HepG2 (cell line): ENCODE measurements at places on chromosomes 3 and 15. TPM values are rescaled to one million over a fixed set of nuclear protein-coding genes. Genes with fewer than 3 reads are reported as not detected.

DNA sequence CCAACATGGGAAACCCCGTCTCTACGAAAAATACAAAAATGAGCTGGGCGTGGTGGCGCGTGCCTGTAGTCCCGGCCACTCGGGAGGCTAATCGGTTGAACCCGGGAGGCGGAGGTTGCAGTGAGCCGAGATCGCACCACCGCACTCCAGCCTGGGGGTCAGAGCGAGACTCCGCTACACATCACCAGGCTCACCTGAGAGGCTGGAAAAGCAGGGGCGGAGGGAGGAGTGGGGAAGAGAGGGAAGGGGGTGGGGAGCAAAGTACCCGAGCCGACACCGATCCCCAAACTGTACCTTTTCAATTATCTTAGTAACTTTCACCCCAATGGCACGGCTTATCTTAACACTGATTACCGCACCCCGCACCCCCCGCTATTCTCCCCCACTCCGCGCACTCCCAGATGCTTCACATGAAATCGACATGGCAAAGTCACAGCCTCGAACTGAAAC is 46.4 kb upstream of the SYNM start:
- DNase-seq, result no peak

TKT gene
- total RNA-seq, result 196 and 238 TPM in 2 replicates

DNA sequence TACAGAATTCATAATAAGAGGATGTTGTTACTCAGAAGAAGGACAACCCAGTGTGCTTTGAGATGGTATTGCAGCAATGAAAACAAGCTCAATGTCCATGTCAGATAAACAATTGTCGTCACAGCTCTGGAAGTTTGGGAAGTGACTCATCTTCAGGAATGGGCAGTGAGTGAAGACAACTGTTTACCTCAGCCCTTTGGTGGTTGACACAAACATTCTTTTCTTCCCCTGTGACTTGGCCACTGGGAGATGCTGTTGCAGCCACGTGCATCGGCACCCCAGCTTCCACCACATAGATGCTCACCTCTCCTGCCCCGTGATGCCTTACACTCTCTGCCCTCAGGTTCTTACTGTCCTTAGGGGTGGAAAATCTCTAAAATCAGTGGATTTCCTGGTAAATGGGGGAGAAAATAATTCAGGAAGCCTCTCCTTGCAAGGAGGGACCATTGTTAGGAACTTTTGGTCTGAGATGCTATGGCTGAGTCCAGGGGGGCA is 114.1 kb upstream of the GALNT15 start:
- peak; percentile 98 for DNase-seq

UMPS gene
- total RNA-seq, result 74.2 and 117 TPM in 2 replicates

- DNase-seq, result no peak
Measured at GRCh38 chr3:20104167-20104661, 64.0 kb downstream of the KAT2B start.

DNA sequence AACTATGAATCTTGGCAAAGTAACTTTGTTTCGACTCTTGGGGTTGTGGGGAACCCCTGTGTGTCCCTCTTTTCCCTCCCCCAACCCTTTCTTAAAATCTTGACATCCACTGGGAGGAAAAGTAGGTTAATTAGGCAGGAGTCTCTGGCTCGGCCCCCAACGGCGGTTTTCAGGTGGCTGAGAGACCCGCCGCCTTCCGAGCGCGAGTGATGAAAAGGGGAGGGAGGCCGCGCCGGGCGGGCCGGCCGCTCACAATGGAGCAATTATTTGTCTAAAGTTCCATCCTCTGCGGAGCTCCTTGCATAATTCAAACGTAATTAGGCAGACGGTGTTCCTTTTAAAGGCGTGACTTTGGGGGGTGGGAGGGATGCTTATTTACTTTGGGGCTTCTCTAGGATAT is 51.7 kb downstream of the ZIC4 start:
- no peak for DNase-seq

GRCh38 chr3:145144361-145144760 is 1016.6 kb downstream of the PLOD2 start:
- DNase-seq, result no peak

GRCh38 chr3:114635878-114636277 is 342.1 kb downstream of the TIGIT start:
- DNase-seq, result no peak

GRCh38 chr3:67635257-67635656 is 19.2 kb downstream of the SUCLG2 start:
- no peak for DNase-seq

DNA sequence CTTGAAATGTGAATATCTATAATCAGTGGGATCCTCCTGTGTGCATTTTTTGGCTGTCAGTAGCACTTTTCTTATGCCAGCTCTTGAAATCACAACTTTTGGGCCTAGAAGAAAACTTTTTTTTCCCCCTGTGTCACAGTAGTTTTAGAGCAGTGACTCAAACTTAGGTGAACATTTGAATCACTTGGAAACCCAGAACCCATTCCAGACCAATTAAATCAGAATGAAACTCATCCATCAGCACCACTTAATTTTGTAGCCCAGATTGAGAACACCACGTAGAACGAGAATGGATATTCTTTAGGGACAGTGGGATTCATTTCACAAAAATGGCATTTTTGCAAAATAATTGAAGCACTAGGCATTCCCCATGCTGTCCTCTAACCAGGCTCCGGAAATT is 224.8 kb upstream of the NANOGP8 start:
- no peak for DNase-seq

DNA sequence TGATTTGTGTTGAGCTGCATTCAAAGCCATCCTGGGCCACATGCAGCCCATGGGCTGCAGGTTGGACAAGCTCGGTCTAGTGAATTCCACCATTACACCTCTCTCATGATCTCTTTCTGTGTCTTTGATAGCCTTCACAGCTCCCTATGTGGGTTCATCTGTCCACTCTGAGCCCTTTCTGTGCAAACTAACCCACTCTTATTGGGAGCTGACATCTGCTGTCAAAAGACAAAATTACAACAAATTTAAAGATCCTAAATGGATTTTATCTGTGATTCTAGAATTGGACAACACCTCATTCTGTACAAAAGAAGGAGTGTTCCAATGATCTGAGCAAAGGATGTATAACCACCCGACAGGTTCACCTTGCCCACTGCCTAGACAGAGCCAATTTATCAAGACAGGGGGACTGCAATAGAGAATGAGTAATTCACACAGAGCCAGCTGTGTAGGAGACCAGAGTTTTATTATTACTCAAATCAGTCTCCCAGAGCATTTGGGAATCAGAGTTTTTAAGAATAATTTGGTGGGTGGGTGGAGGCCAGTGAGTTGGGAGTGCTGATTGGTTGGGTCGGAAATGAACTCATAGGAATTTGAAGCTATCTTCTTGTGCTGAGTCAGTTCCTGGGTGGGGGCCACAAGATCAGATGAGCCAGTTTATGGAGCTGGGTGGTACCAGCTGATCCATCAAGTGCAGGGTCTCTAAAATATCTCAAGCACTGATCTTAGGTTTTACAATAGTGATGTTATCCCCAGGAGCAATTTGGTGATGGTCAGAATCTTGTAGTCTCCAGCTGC is 2.6 kb upstream of the XYLB start:
- no peak for DNase-seq

NPHP3 gene
- 8.4 and 11.0 TPM in 2 replicates for total RNA-seq

- no peak for DNase-seq
Measured at GRCh38 chr15:81189583-81190283, 6.9 kb upstream of the IL16 start.

GRCh38 chr3:5198986-5199731 is 11.7 kb downstream of the EDEM1 start:
- DNase-seq, result no peak

GRCh38 chr15:69724333-69724732 is 271.7 kb downstream of the RPLP1 start:
- no peak for DNase-seq

CCR8 gene
- not detected in 2 replicates for total RNA-seq

DNA sequence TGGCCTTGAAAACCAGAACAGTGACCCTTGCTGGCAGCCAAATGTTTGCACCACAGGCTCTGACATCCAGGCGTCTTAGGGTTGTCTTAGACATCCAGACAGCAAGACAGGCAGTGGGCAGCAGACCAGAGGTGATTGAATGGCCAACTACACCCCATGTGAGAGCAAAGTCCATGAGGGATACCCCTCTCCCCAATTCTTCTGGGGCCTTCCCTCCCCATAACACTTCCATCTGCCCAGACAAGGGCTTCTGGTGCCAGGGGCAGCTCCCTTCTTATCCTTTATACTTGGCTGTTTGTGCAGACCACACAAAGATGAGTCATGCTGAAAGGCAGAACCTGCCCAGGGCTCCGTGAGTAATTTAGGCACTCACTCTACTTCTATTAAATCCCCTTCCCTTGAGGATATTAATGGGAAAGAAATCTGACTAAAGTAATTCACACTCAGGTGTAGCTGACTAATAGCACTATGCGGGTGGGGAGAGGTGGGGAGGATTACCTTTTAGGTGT is 257.9 kb downstream of the UACA start:
- peak; percentile 29 for DNase-seq

DNA sequence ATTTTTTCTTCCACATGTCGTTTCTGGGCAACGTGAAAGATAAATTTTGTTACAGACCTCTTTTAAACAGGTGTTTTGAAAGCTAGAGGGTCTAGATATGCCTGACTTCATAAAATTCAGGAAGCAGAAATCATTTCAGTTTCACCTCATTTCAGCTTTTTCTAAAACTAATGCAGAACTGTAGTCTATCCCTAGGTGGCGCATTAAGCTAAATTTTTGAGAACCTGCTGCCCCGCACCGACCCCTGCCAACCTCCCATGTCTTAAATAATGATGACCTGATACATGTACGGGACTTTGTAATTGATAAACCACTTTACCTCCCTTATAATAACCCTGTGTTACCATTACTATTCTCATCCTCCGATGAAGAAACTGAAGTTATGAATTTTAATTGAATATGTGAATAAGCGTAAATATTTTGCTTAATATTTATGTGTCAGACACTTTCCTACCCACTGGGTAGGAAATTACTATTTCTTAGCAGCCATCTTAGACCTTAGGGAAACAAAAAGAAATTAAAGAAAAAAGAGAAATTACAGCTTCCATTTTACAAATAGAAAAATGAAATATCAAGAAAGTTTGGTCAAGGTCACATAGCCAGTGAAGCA is 78.7 kb upstream of the GCNT3 start:
- peak; percentile 41 for DNase-seq

DNA sequence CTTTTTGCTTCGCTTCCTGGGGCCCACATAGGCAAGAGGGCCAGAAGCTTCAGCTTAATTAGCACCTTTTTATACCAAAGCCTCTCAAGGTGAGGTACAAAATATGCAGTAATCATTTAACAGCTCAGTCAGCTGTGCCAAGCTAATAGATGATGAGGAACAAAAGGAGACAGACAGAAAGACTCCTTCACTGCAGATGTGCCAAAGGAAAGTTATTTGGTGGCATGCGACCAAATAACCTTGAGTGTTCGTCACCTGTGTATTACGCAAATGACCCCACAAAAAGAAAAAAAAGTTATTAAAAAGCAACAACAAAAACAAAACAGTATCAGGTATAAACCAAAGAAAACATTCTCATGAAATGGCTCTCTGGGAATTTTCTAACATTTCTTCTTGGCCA is 325.8 kb upstream of the IGF1R start:
- no peak for DNase-seq

GRCh38 chr3:134325061-134325705 is 49.1 kb downstream of the AMOTL2 start:
- DNase-seq, result no peak

FAM81A gene
- total RNA-seq, result 0.09 and 0.18 TPM in 2 replicates

DNA sequence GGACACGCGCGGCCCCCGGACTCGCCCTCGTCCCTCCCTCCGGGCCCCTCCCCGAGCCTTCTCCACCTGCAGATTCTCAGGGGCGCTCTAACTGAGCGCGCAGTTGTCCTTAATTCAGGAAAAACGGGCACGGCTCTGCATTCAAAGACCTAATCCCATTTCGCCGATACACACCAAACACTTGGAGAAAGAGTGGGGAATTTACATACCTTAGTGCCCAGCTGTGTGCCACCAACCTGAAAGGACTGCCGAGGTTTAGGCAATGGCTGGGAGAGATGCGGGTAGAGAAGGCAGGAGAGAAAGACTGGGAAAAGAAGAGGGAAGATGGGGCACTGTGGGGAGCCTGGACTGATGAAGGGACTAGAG is 21.8 kb downstream of the IGDCC3 start:
- no peak for DNase-seq

- peak; percentile 27 for DNase-seq
Measured at GRCh38 chr3:177262396-177262795, 65.1 kb upstream of the TBL1XR1 start.

DNA sequence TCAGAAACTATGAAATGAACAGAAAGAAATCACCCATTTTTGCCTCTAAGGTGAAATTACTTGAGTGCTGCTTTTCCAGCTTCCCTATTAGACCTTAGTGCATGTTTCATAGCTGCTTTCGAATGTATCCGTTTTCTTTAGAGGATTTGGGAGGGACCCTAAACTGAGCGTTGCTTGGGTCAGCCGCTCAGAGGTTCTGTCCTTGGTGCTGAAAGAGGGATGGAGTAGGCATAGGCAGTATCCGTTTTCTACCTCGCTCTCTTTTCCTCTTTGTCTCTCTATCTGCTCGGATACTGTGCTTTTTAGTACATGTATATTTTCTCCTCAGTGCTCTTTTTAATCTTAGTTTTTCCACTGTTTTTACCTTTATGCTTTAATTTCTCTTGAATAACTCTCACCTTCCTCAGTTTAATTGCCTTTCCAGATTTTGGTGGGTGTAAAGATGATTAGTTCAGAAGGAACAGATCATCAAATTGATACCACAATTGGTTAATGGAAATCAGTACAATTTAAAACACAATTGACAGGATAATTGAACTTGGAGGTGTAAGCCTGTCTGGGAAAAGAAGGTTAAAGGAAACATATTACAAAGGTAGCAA is at the start of gene DRD3:
Gene DRD3, minus strand, starts transcription at position 283 of the 599 bp plus-strand sequence. CDS start 7,060 bp downstream, outside the sequence.
- no peak for DNase-seq

DNA sequence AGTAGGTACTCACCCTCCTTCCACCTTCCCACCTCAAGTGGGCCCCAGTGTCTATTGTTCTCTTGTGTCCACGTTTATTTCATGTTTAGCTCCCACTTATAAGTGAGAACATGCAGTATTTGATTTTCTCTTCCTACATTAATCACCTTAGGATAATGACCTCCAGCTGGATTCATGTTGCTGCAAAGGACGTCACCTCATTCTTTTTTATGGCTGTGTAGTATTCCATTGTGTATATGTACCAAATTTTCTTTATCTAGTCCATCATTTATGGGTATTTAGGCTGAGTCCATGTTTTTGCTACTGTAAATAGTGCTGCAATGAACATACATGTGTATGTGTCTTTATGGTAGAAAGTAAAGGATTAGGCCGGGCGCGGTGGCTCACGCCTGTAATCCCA is 5.9 kb upstream of the MLF1 start:
- no peak for DNase-seq

DNA sequence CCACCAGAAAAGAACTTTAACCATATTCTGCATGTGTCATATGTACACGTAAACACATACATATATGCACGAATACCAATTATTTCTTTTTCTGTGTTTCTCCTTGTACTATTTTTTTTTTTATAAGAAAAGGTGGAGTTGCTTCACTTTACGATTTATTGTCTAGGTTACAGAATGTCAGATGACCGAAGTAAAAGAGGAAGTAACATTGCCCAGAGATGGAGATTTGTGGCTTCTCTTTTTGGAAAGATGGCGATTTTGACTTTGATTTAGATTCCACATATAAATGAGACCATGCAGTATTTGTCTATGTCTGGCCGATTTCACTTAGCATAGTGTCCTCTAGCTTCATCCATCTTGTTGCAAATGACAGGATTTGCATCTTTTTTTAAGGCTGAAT is 293.1 kb downstream of the SV2B start:
- DNase-seq, result no peak

FBN1 gene
- total RNA-seq, result 1.7 and 3.0 TPM in 2 replicates

- no peak for DNase-seq
Measured at GRCh38 chr3:37271611-37272010, 97.2 kb upstream of the LRRFIP2 start.

ROPN1 gene
- total RNA-seq, result not detected in 2 replicates
